ENCODE measurements at places on chromosomes 3 and 15.

DNA sequence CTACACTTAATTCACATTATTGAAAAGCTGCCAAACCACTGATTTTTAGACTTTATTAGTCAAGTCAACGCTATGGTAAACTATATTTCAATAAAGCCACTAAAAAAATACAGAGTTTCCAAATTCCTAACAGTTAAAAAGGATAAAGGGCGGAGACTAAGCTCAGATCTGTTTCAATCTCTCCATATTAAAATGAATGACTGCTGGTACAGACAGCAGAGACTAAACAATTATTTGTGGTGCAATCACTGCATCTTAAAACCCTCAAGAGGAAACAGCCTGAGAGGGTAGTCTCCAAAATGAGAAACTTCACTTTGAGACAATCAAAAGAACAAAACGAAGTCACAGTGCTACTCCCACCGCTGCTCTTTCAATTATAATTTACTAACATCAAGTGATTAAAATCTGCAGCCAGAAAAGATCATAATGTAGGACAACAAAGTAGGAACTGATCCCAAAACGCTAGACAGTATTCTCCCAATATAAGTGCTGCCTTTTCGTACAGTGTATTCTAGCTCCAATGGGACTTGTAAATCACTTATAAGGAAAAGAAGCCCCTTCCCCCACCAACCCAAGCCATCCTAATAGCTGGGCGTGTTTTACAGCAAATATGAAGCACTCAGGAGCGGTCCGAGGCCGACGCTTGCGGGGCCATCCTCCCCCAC, 1.2 kb downstream of the UBP1 start:
- no peak for DNase-seq

DNA sequence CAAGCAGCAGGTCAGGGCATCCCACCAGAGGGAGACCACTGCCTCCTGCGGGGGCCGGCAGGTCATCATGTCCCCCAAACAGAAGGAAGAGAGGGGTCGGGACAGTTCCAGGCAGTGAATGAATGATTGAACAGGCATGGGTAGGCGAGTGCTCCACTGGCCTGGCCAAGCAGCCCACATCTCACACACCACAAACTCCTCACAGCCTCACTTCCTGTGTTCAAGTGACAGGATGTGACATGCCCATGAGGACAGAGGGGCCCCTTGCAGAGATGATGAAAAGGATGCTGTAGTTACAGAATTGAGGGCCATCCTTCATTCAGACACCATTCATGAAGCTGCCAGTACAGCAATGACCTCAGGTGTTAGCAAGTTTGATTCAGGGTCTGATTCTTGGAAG, 3.7 kb downstream of the IQSEC1 start:
- DNase-seq: peak; percentile 46

- no peak for DNase-seq
These were observed 37.4 kb downstream of the DNAJB8 start for GRCh38 chr3:128429275-128429674.

- DNase-seq: no peak
These were observed 39.5 kb downstream of the ZNF280D start for GRCh38 chr15:56693761-56694160.

GRCh38 chr3:40770061-40770460, 245.3 kb downstream of the ZNF621 start:
- DNase-seq: no peak

GRCh38 chr3:146382386-146382785, 87.0 kb downstream of the PLSCR2 start:
- DNase-seq: no peak

- peak; percentile 36 for DNase-seq
These were observed 62.8 kb downstream of the ISG20 start for GRCh38 chr15:88701561-88702095.

- no peak for DNase-seq
These were observed 8.8 kb downstream of the TBC1D23 start for GRCh38 chr3:100269410-100270214.

GRCh38 chr15:62087671-62088352, 21.0 kb downstream of the C2CD4A start:
- DNase-seq: no peak

- no peak for DNase-seq
These were observed 119.6 kb downstream of the ETFA start for GRCh38 chr15:76191539-76192244.

DNA sequence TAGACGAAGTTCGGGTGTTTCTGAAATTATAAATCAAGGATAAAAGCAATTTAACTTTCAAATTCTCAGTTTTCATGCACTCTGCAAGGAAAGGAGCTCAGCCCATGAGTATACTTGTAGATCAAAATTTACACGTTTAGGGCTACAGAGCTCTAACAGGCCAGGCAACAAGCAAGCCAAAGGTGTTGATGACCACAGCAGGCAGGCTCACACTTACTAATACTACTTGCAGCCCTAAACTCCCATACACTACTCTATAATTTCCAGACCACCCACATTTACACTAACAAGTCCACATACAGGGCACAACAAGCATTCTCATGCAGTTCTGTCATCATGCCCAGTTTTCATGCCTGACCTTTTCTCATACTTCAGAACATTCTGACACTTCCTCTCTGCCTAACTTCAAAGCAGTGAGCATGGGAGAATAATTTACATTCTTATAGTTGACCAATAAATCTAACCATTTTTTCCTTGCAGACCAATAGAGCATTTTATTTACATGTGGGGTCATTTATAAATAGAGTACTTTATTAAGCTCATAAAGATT, 124.7 kb upstream of the FRMD4B start:
- DNase-seq: no peak

- DNase-seq: no peak
These were observed 83.8 kb downstream of the LINGO1 start for GRCh38 chr15:77548589-77549557.
